ENCODE measurements at places on chromosomes 4 and X.

DNA sequence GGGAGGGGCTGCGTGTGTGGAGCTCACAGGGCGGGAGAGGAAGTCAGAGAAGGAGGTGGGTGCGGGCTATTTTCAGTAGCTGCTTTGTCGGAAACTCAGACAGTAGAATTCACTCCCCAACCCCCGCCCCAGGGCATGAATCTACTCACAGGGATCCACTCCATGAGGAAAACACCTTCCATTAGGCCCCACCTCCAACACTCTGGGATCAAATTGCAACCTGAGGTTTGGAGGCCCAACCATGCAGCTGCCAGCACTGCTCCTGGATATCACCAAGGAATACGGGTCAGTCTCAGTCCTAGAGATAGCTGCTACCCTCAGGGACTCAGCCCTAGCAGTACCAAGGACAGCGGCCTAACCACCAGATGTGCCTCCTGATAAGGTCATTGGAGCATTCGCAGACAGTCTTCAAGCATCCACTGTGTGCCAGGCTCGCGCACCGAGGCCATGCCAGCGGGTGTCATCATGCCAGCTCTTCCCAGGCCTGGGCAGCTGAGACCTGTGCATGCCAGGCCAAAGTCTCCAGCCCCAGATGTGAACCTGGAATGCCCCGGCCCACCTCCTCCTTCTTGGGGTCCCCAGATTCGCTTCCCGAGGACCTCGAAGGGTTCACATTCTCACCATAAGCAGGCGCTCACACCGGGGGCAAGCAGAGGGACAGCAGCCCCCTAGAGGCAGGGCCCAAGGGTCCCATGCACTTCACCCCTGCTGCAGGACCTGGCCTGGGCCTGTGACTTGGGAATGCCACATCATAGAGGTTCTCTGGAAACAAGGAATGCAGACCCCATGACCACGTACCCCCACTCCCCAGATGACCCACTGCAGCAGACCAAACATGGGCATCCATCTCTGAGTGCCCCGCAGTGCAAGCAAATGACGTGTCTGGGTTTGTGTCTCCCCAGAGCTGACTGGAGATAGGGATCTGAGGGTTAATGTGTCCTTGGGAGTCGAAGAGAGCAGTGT, 102.3 kb downstream of the ADRA2C start:
- no peak for DNase-seq

DNA sequence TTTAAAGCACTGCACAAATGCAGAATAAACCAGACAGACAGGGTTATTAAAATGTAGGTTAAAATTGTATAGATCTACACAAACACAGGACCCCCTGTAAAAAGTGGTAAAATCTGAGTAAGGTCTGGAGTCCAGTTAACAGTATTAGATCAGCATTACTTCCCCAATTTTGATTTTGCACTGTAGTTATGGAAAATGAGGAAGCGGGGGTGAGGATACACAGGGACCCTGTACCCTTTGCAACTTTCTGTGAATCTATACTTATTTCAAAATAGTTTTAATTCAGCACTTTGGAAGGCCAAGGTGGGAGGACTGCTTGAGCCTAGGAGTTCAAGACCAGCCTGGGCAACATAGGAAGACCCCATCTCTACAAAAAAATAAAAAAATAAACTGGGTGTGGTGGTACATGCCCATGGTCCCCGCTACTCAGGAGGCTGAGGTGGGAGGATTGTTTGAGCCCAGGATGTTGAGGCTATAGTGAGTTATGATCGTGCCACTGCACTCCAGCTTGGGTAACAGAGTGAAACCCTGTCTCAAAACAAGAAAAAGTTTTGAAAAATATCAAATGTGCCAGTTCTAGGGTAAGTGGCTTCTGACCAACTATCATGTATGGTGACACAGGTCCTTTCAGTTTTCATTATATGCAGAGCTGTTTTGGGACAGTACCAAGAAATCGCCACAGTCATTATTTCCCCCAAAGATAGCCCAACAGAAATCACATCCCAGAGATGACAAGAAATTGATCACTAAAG, 17.7 kb downstream of the SEL1L3 start:
- DNase-seq, result no peak

GRCh38 chr4:11768251-11768972, 339.7 kb upstream of the HS3ST1 start:
- no peak for DNase-seq

DNA sequence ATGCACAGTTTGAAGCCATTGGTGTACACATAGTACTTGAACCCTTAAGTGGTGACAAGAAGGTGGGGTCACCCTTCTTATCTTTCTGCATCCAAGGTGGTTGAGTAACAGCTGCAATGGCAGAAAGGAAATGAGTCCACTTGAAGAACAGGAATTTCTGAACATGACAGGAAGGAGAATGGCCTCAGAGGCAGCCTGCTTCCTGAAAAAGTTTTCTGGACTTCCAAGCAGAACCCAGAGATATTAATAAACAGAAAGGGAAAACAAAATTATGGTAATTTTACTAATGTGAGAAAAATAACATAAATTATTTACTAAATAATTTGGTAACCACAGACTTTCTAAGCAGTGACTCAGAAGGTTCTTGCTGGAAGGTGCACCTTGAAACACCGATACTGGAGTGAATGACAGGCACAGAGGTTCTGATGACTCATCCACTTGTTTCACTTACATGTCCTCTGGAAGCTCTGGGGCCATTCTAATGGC, 119.9 kb upstream of the HS3ST1 start:
- no peak for DNase-seq

- no peak for DNase-seq
Observed at GRCh38 chr4:106126062-106126461, 189.9 kb downstream of the TBCK start.

DNA sequence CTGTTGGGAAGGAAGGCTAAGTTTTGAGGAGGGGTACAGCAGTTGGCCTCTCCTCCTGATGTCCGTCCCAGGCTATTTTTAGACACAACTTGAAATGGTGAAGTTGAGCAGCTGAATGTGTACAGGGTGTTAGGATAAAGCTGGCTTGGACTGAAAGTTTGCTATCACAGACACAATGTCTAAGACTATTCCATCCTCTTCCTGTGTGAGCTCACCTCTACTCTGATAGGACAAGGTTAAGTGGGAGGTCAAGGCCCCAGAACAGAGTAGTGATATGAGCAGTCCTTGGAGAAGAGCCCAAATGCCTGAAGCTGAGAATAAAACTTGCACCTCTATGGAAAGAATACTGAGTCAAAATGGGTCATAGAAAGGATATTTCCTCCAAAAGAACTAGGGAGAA, 4.1 kb downstream of the ATP1B4 start:
- DNase-seq, result no peak

- DNase-seq, result no peak
Observed at GRCh38 chr4:74262522-74262921, 45.7 kb upstream of the EPGN start.

- DNase-seq, result no peak
Observed at GRCh38 chr4:53599632-53600031, 8.3 kb upstream of the LNX1 start.

GRCh38 chrX:152642931-152643564, 5.4 kb downstream of the GABRQ start:
- no peak for DNase-seq

DNA sequence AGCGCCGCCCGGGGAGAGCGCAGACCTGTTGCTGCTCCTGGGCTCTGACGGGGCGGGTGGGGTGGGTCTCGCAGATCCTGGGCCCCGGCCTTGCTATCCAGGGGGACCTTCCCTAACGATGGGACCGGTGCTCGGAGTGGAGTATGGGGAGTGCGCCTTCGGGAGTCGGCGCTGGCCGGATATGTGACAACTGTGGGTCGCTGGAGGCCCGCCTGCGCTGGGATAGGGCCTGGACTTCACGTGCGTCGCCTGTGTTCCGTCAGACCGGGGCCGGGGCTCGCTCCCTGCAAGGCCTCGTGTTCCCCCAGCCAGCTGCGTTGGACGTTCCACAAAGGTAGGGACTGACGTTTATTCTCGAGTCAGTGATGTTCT, 1.3 kb downstream of the TBL1X start:
- DNase-seq, result no peak

DNA sequence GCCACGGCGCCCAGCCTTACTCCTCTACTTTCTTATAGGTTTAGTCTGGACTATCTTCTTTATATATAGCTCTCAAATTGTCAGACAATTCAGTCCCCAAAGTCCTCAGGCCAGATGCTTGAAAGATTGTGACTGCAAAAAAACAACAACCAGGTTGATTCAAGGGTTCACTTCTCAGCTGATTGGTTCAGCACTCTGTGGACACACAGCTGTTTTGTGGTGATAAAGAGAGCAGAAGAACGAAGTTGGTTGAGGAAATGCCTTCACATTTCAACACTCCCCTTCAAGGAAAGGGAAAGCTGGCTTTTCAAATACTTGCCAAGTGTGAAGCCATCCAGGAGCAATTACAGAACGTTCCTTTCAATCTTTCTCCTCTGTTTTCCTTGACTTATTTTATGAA, 166.8 kb downstream of the SHROOM3 start:
- DNase-seq, result no peak

DNA sequence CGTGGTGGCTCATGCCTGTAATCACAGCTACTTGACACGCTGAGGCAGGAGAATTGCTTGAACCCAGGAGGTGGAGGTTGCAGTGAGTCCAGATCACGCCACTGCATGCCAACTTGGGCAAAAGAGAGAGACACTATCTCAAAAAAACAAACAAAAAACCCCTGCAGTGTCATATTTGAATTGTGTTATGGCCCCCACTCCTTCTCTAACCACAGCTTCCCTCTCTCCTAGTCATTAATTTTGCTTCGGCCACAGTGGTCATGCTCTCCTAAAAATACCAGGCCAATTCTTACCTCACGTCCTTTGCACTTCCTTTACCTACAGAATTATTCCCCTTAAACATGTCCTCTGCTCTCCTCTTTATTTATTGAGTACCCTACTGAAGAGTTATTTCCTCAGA, 206.1 kb downstream of the PPP3CA start:
- no peak for DNase-seq

- no peak for DNase-seq
Observed at GRCh38 chr4:129322920-129323319, 227.0 kb downstream of the C4orf33 start.

GRCh38 chrX:21929209-21929608, 11.3 kb upstream of the SMS start:
- DNase-seq, result no peak

DNA sequence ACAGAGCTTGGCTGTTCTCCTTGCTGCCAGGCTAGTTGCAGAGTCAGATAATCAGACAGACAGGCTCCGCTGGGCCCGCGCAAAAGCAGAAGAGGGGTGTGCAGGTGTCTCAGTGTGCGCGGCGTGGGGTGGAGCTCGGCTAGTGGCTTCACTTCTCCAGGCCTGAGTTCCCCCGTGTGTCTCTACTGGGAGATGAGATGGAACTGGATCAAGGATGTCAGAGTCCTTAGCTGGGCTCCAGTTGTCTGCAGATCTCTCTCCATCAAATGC, 21.1 kb downstream of the HTRA3 start:
- DNase-seq, result no peak

- peak; percentile 13 for DNase-seq
Observed at GRCh38 chrX:133921764-133922389, 63.5 kb downstream of the GPC3 start.

DNA sequence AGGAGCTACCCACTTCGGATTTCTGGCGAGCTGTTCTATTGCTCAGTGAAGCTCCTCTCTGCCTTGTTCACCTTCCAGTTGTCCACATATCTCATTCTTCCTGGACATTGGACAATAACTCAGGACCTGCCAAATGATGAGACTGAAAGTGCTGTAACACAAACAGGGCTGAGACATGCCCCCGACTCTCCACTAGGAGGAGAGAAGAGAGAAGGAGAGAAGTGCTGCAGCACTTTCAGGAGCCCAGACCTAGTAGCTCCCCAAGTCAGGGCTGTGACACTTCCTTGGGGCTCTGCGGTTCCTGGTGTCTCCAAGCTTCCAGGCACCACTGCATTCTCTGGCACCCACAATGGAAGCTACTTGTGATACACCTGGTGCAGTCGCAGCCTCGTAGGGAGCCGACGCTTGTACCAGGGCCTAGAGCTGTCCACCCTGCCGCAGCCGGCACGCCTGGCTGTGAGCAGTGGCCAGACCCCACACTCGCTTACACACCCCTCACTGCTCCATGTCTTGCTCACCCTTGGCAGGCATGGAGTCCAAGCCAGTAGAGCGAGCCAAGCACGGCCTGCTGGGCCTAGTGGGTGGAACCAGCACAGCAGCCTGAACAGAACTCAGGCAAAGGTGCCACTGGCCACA, 234.9 kb downstream of the TECRL start:
- no peak for DNase-seq

DNA sequence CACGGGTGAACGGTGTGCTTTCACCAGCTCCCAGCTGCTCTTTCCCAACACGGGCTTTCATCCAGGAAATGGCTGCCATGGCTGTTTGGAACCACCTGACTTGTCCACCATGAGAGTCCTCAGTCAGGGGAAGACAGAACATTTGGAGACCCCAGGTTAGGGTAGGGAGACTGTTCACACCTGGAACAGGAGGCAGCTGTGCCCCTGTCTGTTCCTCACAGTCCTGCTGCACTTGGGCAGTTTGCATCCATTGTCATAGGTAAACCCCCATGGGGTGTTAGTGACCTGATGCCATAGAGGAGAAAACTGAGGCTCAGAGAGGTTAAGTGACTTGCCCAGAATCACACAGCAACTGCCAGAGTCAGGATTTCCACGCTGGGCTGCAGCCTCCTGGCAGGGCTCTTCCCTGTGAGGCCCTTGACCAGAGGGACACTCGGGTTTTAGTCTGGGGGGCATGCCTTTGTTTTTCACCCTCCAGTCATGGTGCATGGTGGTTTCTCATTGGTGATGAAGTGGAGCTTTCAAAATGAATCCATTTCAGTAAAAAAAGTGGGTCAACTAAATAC, 54.5 kb downstream of the TRMT44 start:
- DNase-seq, result no peak

DNA sequence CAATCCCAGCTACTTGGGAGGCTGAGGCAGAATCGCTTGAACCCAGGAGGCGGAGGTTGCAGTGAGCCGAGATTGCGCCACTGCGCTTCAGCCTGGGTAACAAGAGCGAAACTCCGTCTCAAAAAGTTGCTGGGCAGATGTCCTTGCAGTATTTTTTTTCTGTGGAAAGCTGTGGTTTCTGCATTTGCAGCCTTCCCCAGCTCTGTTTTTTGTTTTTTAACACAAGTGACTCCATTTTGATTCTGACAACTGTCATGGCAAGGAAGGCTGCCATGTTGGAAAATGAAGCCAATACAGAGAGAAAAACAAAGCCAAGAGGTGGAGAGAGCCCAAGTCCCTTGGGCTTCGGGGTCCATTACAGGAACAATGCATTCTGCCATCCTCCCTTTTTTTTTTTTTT, 11.7 kb upstream of the SLC10A3 start:
- DNase-seq, result no peak

DNA sequence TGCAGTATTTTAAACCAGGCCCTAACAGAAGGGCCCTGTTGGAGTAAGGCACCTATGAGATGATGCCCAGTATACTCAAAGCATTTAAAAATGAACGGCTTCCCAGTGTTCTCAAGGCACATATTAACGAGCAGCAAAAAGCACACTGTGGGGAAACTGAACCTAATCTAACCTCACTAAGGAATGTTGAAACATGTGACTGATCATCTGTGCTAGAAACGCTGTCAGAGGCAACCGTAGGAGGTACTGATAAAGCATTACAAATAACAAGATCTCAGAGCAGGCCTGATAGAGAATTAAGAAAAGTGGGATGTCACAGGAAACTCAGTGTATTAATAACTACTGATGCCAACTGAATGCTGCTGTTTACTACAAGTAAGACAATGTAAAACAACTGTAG, 24.0 kb downstream of the ASB9 start:
- no peak for DNase-seq
